ENCODE measurements at places on chromosomes 4 and X.

- DNase-seq = no peak
These were observed 353 bp upstream of the SMIM10 start for GRCh38 chrX:134990475-134990800.

- no peak for DNase-seq
These were observed 43.1 kb downstream of the ATP11C start for GRCh38 chrX:139889760-139890159.

- DNase-seq = no peak
These were observed 38.7 kb upstream of the LPAR4 start for GRCh38 chrX:78708816-78709215.

DNA sequence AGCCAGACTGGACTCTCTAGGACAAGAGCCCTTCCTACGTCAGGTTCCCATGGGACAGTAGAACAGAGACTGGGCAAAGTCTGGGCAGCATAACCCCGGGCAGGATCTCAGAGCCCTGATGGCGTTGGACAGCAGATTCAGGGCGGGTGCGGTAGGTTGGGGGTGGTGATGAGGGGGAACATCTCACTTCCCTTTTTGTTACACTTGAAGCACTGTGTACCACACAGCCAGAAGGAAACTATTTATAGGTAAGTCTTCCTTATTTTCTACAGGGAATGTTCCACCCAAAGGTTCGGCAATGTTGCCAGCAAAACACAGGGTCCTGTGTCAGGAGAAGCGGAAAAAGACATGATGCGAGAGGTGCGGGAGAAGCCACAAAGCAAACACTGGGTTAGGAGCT, 54.3 kb downstream of the TSC22D3 start:
- no peak for DNase-seq

- no peak for DNase-seq
These were observed 4.0 kb upstream of the CXorf66 start for GRCh38 chrX:139969286-139969685.

DNA sequence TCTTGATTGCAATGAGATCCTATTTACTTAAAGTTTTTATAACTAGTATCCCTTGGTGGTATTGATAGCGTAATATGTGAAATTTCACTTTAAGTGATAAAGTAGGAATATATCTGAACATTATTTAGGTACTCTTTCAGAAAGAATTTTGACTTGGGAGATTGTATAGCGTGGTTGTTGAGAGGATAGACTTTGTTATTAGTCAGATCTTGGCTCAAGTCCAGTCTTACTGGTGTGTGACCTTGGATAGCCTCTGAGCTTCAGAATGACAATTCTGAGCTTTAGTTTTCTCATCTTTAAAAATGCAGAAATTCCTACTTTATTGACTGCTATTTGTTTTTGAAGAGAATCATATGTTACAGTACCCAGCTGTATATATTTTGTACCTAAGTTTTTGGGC, 32.6 kb downstream of the DCK start:
- DNase-seq = peak; percentile 31

DNA sequence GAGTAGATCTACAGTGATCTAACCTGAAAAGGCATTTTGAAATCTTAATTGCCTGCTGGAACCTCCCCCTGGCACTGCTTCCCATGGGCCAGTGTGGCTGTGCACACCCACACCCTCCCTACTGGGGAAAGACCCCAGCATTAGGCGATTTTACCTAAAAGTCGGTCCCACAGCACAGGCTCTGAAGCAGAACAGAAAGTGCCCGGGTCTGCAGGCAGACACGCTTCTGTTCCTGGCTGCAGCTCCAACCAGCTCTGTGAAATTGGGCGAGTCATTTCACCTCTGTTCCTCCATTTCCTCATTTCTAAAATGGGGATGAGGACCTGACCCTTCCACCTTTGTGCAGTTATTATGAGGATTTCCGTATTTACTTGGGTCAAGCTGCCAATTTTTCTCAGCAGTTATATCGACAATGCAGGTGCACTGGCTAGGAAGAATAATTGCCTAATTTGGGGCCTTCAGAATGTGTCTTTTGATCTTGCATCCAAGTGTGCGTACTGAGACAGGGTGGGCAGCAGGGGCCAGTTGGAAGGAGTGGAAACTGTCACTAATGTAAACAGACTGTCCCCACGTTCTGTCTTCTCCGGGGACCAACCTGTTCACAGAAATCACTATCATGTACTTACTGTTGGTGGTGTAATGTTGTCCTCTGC, 7.1 kb downstream of the KLF3 start:
- DNase-seq = no peak

- no peak for DNase-seq
These were observed 51.2 kb downstream of the LGI2 start for GRCh38 chr4:24979554-24979953.

GRCh38 chr4:84493092-84493850, 5.8 kb downstream of the NKX6-1 start:
- no peak for DNase-seq

DNA sequence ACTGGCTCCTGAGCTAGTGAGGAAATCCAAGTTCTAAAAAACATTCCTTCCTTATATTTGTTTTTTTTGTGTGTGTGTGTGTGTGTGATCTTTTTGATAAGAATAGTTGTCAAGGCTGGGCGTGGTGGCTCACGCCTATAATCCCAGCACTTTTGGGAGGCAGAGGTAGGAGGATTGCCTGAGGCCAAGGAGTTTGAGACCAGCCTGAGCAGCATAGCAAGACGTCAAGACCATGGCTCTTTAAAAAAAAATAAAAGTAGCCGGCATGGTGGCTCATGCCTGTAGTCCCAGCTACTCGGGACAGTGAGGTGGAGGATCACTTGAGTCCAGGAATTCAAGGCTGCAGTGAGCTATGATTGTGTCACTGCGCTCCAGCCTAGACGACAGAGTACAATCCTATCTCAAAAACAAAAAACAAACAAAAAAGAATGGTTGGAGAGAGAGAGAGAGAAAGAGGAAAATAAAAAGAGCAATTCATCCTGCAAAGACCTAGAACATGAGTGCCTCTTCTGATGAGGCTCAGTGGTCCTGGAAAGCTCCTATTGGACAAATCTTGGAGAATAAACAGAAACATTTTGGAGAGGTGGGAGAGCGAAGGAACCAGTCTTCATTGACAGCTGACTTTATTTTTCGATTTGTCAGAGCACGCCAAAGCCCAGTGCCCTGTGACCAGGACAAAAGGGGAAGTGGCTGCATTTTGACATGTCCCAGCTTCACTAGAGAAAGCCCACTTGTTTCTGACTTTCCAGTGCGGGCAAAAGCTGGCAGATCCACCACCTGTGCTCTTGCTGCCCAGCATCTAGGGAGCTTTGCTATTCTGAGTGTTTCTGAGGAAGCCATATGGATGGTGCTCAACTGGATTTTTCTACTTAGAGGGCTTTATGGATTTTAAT, 244.7 kb downstream of the PALLD start:
- no peak for DNase-seq

GRCh38 chr4:47485047-47485692, at the start of gene ATP10D:
Gene ATP10D (plus strand): TSS chr4:47485275. CDS start chr4:47512541, 27,266 bp downstream.
- DNase-seq = peak; percentile 90

GRCh38 chrX:18160369-18160768, 60.3 kb downstream of the BEND2 start:
- DNase-seq = no peak

- DNase-seq = no peak
These were observed 38.2 kb downstream of the TSPAN5 start for GRCh38 chr4:98620087-98620784.

- DNase-seq = no peak
These were observed 74.4 kb downstream of the OTC start for GRCh38 chrX:38426785-38427184.

DNA sequence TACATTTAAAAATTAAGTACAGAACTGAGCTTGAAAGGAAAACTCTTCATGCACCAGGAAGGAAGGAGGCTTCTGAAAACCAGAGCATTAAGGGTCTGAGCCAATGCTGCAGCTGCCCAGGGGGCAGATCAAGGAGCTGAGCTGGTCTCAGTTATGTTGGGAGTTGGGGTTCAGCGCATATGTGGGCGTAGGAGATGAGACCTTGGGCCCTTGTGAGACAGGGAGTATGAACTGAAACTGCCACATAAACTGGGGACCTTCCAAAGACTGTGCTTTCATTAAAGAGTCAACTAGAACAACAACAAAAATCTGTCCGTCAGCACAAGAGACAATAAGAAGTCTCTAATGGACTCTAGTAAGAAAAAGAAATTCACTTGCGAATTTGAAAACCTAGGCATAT, 226.9 kb downstream of the STK32B start:
- DNase-seq = no peak

GRCh38 chr4:23105759-23106370, 413.1 kb downstream of the GBA3 start:
- no peak for DNase-seq

DNA sequence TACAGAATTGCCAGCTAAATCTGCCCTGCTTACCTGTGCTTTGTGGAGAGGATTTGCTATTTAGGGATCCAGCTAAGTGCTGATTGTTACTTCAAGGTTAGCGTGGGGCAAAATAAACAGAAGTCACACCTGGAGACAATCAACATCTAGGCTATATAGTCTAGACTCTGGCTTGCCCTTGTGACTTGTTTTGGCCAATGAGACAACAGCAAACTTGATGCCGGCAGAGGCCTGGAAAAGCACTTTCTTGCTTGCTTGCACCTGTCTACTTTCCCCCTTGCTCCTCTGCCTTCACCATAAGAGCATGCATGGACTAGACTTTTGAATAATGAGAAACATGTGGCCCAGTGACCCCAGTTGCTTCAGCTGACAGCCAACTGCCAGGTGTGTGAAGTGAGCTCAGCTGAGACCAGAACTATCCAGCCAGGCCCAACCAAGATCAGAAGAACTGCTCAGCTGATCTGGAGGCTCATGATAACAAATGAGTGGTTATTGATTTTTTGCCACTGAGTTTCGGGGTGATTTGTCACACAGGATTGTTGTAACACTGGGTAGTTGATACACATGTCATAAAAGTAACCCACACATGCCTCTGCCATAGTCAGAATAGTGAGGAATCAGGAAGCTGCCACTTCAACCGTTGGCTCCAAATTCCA, 164.4 kb downstream of the RBMX2 start:
- DNase-seq = no peak

DNA sequence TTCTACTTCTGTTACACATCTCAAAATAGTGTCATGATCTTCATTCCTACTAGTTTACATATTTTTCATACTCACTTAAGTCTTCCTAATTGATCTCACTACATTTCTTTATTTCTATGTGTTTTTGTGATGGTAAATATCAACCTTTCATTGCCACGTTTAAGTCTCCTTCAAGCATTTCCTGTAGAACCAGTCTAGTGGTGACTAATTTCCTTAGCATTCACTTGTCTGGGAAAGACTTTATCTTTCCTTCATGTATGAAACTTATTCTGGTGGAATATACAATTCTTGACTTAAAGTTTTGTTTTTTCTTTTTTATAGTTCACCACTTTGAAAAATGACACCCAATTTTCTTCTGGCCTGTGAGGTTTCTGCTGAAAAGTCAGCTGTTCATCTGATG, 181.4 kb upstream of the NEIL3 start:
- DNase-seq = no peak

DNA sequence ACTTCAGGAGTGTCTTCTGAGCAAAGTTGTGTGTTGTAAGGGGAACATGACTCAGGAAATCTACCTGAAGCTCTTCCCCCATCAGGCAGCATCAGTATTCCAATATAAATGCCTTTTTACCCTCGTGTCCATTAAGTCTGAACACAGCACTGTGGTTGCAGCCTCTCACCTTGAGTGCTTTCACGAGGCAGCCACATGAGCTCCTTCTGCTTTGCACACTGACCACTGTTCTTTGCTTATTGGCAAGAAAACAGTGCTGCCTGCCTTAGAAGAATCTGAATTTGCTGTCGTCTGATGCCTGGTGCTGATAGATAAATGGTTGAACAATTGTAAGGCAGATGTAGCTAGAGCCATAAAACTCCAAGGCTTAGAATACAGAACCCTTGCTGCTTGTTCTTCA, 139.6 kb upstream of the WDR1 start:
- DNase-seq = no peak

DNA sequence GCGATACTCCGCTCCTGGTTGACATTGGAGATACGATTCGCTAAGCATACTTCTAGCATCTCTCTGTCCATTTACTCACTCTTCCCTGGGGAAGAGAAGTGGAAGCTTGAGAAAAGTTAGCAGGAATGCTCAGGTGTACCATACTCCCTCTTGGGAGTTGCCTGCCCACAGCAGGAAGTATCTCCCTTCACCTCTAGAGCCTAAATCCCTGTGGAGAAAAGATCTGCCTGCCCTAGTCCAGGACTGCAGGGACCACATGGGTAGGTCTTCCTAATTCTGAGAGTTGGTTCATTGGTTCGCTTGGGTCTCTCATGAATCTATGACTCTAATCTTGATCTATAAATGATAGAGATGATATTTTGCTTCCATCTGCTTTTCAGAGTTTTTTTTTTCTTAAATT, 26.3 kb upstream of the MAPK10 start:
- DNase-seq = no peak

- DNase-seq = peak; percentile 55
These were observed 1028.4 kb upstream of the INTU start for GRCh38 chr4:126604268-126604867.

DNA sequence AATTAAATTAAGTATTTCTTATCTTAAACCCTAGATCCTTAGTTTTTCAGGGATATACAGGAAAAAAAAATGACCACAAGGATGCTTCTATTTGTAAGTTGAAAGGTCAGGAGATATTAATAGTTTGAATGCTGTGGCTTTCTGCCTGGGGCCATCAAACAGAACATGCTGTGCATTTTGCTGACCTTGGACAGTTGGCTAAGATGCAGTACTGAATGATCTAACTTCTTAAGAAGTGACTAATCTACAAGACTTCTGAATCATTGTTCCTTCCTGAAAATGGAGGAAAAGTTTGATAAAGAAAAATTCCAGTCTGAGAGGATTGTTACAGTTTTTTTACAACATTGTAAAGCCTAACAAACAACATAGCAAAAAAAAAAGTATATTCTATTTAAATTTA, 237.8 kb upstream of the JADE1 start:
- no peak for DNase-seq

GRCh38 chrX:150574559-150575418, 6.4 kb downstream of the MTM1 start:
- no peak for DNase-seq

- DNase-seq = no peak
These were observed 318.1 kb upstream of the CASK start for GRCh38 chrX:42241421-42241820.

- DNase-seq = no peak
These were observed 12.1 kb upstream of the MAGEA11 start for GRCh38 chrX:149699761-149700160.

DNA sequence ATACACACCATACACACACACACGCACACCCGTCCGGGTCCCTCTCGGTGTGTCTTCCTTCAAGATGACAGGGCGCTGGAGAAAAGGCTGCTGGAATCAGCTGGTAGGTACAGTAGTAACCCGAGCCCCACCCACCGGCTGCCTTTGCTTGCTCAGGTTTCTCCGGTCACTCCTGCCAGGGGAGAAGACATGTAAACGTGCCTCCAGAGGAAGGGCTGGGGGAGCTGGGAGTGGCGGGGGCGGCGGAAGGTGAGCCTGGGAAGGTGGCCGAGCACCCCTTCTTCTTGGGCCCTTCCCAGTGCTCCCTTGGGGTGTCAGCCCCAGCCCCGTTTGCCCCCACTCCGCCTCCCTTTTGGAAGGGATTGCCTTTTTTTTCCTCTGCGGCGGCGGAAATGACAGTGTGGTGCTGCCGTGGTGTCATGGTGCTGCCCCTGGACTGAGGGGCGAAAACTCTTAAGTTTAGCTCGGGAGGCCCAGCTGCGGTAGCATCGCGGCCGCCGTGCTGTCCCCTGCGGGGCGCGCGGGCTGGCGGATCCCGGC, at the start of gene MID2:
Gene MID2, plus strand, starts transcription at position 169 of the 540 bp plus-strand sequence. CDS start 561 bp downstream, outside the sequence.
- peak; percentile 22 for DNase-seq

Measured in D341Med (cell line).